ENCODE measurements at places on chromosomes 2 and 18.

DNA sequence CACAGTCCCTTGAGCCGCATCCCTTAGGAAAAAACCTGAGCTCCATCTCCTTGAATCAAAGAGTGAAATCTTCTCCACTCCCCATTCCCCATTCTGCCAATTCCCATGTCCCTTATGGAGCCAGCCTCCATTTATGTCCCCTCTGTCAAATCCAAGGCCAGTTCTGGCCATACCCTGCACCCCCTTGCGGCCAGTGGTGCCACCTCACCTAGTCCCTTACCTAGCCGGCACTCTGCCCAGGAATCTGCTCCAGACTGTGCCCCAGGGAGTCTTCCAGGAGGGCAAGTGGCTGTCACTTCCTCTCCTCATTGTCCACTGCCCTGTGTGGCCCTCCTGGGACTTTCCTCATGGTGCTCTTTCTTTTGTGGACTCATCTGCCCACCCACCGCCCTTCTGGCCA lies 195.4 kb upstream of the RMP24 start:
- DNase-seq = no peak

DNA sequence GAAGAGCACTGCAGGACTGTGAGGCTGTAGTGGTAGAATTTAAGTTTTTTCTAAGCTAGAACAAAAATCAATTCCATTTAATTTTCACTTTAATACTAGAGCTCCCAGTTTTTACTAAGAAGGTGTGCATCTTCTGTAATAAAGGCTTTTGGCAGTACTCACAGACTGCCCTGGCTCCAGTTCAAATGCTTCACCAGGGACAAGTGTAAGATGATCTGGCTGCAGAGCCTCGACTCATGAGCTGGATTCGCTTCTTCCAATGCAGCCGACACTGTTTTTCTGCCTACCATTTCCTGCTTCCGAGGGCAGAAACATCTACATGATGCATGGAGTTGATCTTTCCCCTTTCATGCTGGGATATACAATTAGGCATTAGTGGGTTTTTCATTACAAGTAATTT lies 87.0 kb downstream of the FARSB start:
- no peak for DNase-seq

GRCh38 chr2:168434146-168434545 lies 21.9 kb upstream of the CERS6 start:
- DNase-seq = no peak

DNA sequence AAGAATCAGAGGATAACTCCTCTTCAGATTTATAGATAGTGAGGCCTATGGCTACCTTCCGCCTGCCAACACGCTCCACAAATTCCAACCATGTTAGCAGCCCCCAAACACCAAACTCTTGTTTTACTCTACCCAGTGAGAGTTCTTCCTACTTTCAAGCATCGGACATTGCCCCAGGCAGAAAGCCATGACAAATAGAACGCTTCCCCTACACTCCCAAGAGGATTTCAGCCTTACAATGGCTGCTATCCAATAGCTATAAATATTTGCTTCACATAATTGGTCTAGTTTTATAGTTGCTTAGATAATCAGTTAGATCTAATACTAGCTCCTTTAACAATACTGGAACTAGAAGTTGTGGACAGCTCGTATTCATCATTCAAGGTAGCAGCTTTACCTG lies 503.4 kb upstream of the VRK2 start:
- no peak for DNase-seq

DNA sequence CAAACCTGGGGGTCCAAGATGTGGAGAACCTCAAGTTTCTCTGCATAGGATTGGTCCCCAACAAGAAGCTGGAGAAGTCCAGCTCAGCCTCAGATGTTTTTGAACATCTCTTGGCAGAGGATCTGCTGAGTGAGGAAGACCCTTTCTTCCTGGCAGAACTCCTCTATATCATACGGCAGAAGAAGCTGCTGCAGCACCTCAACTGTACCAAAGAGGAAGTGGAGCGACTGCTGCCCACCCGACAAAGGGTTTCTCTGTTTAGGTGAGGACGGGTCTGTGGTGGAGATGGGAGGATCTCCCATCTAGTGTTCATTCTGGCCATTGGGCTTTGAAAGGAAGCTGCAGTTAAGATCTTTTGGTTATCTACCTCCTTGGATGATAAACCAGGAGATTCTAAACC lies 2.9 kb downstream of the CASP10 start:
- DNase-seq = no peak

DNA sequence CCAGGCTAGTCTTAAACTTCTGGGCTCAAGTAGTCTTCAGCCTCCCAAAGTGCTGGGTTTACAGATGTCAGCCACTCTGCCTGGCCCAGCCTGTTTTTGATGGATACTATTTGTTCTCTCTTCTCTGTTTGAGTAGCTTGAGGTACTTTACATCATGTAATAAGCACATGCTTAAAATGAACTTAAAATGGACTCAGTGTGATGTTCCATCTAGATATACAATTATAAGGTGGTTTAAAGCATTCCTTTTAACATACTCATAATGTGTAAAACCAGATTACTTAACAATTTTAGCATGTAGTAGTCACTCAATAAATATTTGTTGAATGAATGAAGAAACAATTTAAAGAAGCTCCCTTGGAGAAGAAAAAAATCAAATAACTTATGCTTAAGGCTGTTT lies 9.6 kb downstream of the PTPRM start:
- no peak for DNase-seq

DNA sequence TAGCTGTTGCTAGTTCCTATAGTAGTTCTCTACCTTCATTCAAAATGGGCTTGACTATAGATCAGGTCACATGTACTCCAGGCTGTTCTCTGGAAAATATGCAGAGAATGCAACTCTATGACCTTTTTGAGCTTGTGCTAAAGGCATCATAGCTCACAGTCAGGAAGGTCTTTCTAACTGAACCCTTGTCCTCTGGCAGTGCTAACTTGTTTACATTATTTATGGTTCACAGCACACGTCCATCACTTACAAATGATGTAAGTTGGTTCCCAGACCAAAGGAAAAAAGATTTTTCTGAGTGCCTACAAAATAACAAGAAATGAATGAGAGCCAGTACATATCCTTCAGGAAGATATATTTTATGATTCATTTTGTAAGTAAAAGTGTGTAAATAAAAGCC lies 236.1 kb downstream of the GCA start:
- no peak for DNase-seq

- no peak for DNase-seq
Observed at GRCh38 chr2:39469807-39470206, 32.7 kb upstream of the MAP4K3 start.

DNA sequence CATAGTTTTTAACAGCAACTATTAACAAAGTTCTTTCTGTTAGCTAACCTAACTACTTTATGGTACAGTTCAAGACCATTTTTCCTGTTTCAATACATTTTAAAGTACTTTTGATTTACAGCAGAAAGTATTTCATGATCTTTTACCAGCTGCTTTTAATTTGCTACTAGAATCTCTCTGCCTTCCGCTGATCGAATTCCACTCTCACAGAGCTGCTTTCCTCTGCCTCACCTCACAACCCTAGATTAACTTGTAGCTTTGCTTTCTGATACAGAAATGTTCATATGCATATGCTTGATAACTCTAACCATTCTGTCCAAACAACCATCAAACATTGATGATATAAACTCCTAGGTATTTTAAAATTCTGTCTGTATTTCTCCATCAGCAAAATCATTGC lies 463.2 kb upstream of the ZEB2 start:
- no peak for DNase-seq

DNA sequence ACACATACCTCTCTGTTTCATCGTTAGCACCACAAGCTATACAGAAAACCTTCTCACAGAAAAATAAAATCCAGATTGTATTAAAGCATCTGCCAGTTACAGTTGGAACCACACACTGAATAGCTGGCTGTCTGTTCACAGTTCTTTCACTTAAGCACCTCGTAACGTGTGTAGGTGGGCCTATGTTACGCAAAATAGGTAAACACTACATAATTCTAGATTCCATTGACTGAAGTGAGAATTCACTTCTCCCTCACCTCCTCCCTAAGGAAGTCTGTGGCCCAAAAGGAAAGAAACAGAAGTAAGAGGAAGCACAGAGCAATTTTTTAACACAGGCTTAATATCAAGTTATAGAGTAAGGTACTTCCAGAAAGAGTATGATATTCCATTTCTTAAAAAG lies 24.9 kb downstream of the PELI1 start:
- no peak for DNase-seq

- DNase-seq = no peak
Observed at GRCh38 chr2:29718076-29718686, 203.2 kb downstream of the ALK start.

GRCh38 chr18:41809652-41810051 lies 145.4 kb upstream of the PIK3C3 start:
- no peak for DNase-seq

DNA sequence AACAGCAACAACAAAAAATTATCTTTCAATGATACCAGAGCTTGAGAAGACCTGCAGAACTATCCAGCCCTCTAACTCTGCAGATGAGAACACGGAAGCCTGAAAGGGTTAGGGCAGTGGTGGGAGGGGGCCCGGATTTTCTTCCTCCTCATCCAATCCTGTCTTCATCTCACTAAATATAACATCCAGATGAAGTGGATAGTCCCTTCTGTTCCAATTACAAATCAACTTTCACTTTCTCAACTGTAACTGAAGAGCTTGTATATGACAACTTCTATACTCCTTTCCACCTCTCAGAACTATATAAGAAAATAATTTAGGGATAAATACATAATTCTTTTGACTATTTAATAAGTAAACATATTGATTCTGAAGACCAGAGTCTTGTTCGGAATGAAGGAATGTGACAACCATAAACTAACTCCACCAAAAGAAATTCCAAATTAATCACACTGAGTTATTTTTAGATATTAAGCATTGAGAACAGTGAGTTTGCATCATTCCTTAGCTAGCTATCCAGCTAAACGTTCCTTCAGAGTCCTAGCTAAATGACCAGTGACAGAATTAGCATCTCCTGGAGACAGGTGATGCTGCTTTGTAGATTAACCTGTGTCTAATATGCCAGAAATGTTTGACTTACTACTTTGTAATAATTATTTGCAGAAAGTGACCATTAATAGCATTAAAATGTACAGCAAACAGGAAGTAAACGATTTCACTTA lies 32.7 kb downstream of the SFT2D3 start:
- DNase-seq = no peak

- no peak for DNase-seq
Observed at GRCh38 chr2:31203916-31204315, 13.4 kb downstream of the CAPN14 start.

- DNase-seq = peak; percentile 13
Observed at GRCh38 chr2:234135750-234136221, 85.3 kb downstream of the SPP2 start.

DNA sequence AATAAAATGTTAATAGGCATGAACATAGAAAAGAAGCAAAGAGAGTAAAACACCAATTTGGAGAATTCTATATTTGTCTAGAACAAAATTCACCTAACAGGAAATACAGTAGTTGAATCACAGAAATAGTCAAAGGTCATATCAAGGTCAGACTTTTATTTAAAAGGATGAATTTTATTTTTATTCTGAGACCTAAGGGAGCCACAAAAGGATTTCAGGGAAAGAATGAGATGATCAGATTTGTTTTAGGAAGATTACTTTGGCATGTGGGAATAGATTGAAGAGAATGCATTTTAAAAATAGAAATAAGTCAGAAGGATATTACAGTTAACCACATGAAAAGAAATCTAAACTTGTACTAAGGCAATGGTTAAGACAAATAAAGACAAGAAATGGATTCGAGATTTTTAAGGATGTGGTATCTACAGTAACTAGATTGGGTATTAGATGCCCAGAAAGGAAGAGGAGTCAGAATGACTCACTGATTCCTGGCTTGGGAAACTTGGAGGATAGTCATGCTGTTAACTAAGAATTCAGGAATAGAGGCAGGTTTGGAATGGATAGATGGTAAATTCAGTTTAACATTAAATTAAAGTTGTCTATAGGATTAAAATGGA lies 56.0 kb downstream of the METTL4 start:
- DNase-seq = no peak

DNA sequence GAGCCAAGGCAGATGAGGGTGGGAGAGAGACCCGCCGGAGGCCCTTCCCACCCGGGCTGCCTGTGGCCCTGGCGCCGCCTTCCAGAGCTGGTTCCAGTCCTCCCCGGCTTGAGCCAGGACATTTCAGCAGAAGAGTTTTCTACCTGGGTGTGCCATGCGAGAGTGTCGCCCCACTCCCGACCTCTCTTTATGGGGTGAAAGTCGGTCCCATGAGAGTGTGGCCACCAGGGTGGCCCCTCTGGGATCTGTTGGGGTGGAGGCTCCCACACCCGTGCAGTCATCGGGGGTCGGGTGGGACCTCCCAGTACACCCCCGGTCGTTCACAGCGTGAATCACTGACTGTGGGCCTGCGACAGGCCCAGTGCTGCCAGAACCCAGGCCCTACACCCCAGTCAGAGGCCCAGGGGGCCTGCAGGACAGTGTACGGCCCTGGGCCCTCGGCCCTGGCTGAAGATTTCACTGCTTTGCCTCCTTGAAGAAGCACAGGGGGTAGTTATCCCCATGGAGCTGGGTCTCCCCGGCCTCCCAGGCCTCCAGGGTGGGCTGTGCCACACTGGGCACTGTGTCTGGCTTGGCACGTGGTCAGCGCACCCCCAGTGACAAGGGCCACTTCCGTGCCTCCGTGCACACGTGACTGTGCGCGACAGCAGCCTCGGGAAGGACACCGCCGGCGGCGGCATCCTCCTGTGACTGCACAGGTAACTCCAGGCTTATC lies 5.9 kb downstream of the NFATC1 start:
- DNase-seq = no peak

GRCh38 chr2:206158563-206159345 lies 490 bp downstream of the NDUFS1 start:
- DNase-seq = no peak

- no peak for DNase-seq
Observed at GRCh38 chr2:28695245-28695647, 56.4 kb upstream of the PPP1CB start.

- no peak for DNase-seq
Observed at GRCh38 chr2:223071139-223071538, 19.1 kb downstream of the KCNE4 start.

DNA sequence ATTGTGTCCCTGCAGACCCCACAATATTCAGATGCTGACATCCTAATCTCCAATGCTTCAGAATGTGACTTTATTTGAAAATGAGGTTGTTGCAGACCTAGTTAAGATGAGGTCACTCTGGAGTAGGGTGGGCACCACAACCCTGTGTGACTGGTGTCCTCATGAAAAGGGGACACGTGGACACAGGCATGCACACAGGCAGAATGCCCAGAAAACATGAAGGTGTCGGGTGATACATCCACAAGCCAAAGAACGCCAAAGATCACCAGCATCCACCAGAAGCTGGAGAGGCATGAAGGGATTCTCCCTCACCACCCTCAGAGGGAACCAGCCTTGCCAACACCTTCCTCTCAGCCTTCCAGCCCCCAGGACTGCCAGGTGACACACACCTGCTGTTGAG lies 69.3 kb downstream of the AFF3 start:
- DNase-seq = no peak
